ENCODE measurements at places on chromosomes 5 and 9. TPM values are rescaled to one million over a fixed set of nuclear protein-coding genes. Genes with fewer than 3 reads are reported as not detected.
A peak's percentile ranks its signal among the peaks of the same experiment; 100 is the strongest.

The TCF7 gene
- 1.3 TPM for total RNA-seq

The LRRC26 gene
- not detected for total RNA-seq

The SLC6A3 gene
- not detected for total RNA-seq

The IL3 gene
- total RNA-seq, result not detected

The ACOT12 gene
- total RNA-seq, result not detected

The SPATA31E1 gene
- not detected for total RNA-seq

The FYB1 gene
- total RNA-seq, result 8.4 TPM

The SLC1A3 gene
- total RNA-seq, result 50.9 TPM

The LOX gene
- total RNA-seq, result 10.1 TPM

The SOHLH1 gene
- not detected for total RNA-seq

The FCN2 gene
- total RNA-seq, result not detected

- no peak for DNase-seq
Observed at GRCh38 chr5:65831276-65831675, 95.1 kb upstream of the ERBIN start.

DNA sequence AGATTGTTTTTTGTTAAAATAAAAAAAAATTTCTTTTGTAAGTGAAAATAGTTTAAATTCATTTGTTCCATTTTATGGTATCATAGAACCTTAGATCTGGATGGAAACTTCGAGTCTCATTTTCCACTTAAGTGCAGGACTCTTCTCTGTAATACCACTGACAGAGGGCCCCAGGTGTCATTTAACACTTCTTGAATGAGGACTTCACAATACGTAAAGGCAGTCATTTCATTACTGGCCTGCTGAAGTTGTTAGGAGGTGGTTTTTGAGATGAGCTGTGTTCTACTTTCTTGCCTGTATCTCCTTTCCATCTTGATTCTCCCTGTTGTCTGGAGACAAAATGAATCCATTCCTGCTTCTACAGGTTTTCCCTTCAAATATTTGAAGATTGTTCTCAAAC is 455.3 kb downstream of the DMRT2 start:
- DNase-seq, result no peak

- DNase-seq, result peak; percentile 69
Observed at GRCh38 chr9:128921881-128922763, 1.3 kb downstream of the PHYHD1 start.

DNA sequence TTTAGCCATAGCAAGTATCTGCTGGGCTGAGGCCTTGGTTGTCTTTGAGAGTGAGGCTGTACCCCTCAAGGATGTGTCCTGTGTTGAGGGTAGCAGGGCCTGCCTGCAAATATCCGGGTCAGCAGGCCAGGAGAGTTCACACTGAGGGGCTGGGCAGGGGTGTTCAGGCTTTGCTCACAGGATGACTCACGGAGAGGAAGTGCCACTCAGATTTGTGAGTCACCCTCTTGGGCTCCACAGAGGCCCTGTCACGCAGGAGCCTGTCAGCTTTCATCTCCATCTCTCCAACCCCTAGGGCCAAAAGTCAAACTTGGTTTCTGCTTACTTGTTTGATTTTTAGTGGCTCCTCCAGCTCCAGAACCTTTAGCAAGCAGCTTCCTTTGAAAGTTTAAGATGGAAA is 211.5 kb downstream of the SEC61B start:
- DNase-seq, result peak; percentile 62

DNA sequence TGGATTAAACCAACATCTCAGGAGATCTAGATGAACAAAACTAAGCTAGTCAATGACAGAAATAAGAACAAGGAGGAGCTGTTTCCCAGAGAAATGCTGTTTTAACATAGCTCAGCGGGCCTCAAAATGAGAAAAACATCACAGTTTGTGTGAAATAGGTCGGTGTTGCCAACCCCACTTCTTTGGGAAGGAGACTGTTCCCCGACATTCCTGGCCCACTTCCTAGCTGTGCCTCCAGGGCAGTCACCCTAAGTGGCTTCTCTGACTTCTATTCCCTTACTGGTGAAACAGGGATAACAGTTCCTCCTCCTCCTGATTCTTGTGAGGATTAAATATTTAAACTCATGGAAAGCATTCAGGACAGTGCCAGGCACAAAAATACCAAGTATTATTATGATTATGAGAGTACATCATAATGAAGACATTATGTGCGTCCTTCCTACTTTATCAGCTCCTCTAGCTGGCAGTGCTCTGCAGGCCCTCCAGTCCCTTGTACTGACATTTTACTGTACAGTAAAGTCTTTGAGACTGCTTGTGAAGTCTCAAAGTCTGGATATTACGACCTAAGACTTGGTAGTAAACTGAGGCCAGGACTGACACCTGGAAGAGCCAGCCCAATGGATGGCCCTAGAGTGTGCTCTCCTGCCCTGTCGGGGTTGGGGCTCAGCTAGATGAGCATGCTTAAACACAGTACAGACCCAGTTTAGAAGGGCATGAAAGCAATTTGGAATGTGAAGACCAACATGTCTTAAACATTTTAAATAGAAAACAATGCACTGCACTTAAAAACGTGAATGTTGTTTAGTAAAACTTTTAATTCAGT is 7.3 kb downstream of the ISCA1 start:
- no peak for DNase-seq

DNA sequence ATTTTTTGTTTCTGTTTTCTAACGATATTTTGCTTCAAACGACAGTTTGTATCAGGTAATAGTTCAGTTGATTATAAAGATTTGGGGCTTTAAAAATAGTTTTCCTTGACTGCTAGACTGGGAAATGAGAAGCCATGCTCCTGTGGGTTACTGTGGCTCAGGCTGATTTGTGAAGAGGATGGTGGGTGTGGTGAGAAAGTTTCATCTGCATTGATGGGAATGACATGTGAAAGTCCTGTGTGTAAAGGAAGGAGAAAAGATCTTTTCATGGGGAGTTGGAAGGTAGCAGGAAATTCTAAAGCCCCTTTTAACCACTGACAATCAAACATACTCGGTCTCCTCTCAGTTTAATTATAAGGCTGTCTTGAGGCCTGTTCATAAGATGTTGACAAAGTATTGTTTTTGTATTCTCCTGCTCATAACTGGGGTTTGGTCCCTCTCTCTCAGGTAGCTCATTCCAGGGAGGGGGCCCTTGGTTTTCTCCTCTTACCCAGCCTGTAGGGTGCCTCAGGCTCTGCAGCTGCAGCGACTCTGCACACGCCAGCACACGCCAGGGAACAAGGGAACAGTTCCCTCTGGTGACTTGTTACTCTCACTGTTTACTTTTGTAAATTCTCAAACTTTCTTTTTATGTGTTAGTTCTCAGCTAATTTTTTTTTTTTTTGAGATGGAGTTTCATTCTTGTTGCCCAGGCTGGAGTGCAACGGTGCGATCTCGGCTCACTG is 91.6 kb downstream of the CARTPT start:
- no peak for DNase-seq

DNA sequence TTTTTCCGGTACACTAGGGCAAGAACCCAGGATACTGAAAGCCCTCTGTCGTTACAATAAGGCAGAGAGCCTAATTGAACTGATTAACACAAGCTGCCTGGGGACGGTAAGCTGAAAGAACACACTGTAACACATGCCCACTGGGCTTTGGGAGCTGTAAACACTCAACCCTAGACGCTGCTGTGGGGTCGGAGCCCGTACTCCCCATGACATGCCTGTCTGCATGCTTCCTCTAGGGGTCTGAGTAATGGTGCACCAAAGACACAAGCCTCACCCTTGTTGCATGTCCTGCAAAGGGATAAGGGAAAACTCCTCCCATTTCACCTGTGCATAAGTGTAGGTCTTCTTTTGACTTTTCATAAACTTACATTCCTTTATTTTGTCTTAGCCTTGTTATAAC is 194.0 kb downstream of the FBXL7 start:
- no peak for DNase-seq

DNA sequence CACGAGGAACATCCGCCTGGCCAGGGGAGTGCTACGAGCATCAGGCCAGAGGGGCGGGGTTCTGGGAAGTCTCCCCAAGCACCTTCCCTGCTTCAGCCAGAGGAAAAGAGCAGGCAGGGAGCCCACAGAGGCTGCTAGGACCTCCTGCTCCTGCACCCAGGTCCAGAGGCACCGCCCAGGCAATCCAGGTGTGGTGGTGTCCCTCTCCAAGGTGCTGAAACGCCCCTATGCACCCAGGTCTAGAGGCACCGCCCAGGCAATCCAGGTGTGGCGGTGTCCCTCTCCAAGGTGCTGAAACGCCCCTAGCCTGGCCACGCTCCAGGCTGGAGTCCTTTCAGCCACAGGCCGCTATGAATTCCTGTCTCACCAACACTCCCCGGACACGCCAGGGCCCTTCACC is 10.7 kb upstream of the UBAC1 start:
- no peak for DNase-seq

- DNase-seq, result no peak
Observed at GRCh38 chr9:91026266-91026665, 224.6 kb downstream of the SYK start.

DNA sequence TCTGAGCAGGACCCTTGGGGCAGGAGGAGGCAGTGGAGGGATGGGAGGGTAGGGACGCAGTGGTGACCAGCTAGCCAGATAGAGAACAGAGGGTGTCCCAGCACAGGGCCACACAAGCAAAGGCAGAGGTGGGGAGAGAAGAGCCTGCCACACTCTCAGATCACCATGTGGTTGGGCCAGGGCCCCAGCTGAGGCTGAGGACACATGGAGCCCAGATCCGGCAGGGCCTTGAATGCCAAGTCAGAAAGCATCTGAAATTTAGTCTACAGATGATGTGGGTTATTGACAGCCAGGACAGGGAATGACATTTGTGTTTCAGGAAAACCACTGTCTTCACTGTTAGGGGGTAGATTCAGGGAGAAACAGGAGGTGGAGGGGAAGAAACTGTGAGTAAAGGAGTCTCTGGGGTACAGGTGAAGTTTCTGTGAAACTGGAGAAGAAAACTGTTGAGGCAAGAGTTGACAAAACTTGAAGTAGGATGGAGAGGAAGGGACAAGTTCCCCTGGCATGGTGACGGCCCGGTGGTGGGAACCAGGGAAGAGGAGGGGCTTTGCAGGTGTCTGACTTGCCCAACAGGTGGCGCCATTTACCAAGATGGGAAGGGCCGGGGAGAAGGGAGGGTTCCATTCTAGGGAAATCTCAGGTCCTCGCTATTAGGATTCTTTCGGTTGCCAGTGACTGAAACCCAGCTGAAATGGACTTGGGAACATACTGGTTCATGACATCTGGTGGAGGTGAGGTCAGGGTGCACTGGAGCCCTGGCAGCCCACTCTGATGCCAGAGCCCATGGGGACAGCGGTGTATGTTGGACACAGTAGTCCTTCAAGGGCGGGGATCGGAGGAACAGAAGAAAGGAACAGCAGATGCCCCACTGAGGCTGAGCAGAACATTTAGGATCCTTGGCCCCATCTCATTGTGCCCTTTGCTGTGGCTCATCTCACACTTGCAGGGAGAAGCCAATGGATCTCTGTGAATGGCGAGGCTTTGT is 100.1 kb downstream of the KCNIP1 start:
- no peak for DNase-seq

DNA sequence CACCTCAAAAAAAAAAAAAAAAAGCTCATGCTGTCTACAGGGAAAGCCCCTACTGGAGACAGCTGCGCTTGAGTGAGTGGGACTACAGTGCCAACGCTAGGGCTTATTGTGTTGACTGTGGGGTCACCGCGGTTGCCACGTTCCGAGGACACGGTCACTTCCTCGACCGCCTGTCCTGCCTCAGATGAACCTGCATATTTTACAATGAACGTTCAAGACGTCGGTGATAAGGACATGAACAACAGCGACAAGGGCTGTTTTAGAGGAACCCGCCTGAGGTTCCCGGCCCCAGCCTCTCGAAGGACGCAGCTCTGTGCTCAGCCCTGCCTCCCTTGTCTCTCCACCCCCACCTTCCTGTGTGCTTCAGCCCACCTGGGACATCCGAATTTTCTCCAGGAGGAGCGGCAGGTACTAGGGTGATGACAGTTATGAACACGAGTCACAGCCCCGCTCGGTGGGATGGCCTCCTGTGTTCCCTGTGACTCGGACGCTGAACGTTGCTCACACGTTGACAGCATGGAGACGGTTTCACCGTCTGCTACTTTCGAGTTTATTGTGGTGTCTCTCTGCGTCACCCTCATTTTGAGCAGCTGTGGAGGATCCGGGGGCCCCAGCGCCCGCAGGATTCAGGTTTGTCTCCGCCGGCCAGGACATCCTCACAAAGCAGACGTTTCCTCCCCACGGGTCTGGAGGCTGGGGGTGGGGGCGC is 11.3 kb upstream of the DIPK1B start:
- no peak for DNase-seq

- no peak for DNase-seq
Observed at GRCh38 chr5:161865510-161865909, 17.6 kb downstream of the GABRA1 start.

GRCh38 chr5:114909424-114909823 is 260.3 kb downstream of the TRIM36 start:
- no peak for DNase-seq

DNA sequence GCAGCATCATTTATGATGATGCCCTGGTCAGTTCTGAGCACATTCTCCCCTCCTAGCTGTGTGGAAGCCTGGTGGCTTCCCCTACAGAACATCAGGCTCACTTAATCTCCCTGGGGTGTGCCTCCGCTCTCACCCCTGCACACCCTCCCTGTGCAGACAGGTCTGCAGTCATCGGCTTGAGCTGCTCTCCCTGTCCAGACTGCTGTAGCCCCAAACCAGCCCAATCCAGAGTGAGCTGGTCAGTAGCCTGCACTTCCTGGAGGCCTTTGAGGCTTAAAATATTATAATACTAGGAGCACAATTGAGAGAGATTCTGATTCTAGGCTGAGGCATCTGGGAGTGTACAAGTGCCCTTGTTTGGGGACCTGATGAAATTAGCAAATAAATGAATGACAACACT is 60.2 kb downstream of the PPARGC1B start:
- DNase-seq, result no peak

DNA sequence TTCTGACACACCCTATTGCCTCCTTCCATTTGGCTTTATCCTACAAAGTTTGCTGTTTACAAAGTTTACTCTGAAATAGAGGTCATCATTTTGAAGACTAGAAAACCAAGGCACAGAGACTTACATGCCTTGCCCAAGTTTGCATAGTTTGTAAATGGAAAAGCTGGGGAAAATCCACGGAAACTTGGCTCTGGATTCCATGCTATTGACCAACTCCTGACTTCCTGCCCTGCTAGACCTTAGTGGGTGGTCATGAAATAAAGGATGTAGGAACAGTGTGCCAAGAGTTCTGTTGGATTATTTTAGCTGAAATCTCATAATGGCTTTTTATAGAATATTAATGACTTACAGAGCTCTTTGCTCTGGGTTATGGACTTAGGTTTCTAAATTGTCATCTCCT is 69.5 kb downstream of the GRIA1 start:
- DNase-seq, result no peak

DNA sequence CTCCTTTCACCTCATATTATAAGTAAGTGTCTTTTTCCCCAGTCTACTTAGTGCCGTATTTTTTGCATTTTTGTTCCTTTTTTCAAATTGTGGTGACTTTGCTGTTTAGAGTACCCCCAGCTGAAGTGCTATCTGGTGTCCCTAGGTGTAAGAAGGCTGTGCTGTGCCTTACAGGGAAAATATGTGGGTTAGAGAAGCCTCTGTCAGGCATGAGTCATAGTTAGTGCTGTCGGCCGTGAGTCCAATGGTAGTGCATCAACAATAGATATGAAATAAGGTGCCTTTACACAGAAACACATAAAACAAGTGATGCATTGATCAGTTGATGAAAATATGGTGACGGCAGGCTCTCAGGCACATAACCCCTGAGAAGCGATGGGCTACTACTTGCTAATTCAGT is 20.1 kb downstream of the SYK start:
- no peak for DNase-seq

All from right atrium auricular region (tissue), 2 donors.